ENCODE measurements at places on chromosomes 5 and 9.

- no peak for DNase-seq
Measured at GRCh38 chr9:8338767-8339510, 539.4 kb upstream of the DMAC1 start.

DNA sequence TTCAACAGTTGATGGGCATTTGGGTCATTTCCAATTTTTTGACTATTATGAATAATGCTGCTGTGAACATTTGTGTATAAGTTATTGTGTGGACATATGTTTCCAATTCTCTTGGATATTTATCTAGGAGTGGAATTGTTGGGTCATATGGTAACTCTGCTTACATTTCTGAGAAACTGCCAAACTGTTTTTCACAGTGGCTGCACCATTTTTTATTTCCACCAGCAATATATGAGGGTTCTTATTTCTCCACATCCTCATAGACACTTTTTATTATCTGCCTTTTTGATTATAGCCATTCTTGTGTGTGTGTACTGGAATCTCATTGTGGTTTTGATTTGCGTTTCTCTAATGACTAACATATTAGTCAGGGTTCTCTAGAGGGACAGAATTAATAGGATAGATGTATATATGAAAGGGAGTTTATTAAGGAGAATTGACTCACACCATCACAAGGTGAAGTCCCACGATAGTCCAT, 14.7 kb upstream of the MED27 start:
- DNase-seq, result no peak

- DNase-seq, result no peak
Measured at GRCh38 chr5:39486361-39486760, 61.6 kb upstream of the DAB2 start.

- no peak for DNase-seq
Measured at GRCh38 chr9:37719526-37719925, 34.1 kb upstream of the TRMT10B start.

DNA sequence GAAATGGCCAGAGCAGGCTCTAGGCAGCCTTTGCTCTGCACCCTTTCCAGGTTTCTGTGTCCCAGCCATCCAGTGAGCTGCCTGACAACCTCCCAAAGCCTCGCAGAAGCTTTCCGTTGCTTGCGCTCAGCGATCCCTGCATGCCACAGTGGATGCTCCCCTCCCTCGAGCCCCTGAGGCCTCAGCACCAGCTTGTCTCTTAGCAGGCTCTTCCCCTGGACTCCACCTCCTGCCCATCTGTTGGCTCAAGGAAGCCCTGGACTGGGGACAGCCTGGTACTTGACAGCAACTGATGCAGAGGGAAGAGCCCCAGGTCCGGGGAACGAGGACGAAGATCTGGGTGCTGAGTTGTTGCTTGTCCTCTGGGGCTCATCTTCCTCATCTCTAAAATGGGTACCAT, 23.2 kb downstream of the TSPAN17 start:
- DNase-seq, result no peak

- no peak for DNase-seq
Measured at GRCh38 chr5:61910771-61911170, 395.2 kb upstream of the KIF2A start.

DNA sequence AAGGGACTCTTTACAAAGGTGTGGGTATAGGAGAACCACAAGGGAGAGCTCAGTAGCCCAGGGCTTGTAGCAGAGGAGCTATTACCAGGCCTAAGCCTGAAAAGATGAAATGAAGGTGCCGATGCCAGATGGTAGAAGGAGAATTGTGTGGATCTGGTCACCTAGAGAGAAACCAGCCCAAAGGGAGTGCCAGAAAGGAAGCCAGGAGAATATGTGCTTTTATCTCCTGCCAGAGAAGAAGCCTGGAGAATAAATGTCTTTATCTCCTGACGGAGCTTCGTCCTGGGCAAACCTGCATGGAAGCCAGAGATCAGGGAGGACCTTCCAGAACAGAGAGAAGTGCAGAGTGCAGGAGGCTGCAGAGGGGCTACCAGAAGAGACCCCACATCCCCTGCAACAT, 142.6 kb downstream of the MED10 start:
- DNase-seq, result no peak

Data from NCI-H187 treated with DMSO at 0.1 percent for 48 hours (cell line).